NCI-H1417 treated with DMSO at 0.1 percent for 48 hours (cell line): ENCODE measurements at places on chromosomes 12 and 14.

DNA sequence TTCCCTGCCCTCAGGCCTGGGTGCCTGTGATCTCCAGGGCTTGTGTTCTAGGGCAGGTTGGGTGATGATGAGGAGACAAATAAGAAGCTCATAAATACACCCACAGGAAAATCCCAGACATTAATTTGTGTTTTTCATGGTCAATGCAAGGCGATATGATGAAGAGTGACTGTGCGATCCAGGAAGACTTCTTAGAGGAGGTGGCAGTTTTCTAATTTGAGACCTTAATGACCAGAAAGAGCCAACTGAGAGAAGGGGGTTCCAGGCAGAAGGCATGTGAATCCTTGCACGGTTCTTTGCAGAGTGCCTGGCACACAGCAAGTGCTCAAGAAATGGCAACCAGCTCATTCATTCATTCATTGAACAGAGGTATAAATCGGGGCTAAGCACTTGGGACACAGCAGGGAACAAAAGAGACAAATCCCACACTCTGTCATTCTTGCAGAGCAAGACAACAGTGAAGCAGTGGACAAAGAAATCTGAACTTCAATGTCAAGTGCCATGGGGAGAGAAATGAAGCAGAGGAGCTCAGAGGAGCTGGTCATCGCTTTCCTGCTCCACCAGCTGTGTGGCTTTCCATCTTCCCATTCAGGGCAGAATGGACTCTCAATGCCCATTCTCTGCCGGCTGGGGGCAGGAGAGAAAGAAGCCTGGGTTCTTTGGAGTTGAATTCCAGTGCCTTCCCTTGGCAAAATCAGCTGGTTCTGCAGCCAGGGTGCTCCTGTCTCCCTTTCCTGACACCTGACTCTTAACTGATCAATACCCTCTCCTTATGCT, 128.3 kb downstream of the AACS start:
- no peak for DNase-seq

DNA sequence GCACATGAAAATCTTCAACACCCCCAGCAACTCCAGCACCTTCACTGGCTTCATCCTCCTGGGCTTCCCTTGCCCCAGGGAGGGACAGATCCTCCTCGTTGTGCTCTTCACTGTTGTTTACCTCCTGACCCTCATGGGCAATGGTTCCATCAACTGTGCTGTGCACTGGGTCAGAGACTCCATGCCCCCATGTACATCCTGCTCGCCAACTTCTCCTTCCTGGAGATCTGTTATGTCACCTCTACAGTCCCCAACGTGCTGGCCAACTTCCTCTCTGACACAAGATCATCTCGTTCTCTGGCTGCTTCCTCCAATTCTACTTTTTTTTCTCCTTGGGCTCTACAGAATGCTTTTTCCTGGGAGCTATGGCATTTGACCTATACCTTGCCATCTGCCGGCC, 11.5 kb upstream of the OR11G2 start:
- DNase-seq = no peak

- no peak for DNase-seq
Observed at GRCh38 chr14:27077710-27078109, 479.9 kb upstream of the NOVA1 start.

DNA sequence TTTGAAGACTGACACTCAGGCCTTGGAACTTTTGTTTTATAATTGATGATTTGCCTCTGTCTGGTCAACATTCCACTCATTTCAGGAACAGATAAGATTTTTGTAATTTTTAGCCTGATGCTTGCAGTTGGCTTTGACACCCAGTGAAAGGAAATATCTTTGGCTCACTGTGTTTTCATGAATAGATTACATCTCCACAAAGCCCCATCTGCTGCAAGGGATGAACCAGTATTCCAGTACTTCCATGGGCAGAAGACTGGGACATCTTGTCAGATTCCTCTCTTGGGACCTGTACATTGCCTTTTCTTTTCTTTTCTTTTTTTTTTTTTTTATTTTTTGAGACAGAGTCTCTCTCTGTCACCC, 28.4 kb downstream of the GSG1 start:
- DNase-seq = no peak

GRCh38 chr12:86730233-86730632, 474.0 kb upstream of the MGAT4C start:
- no peak for DNase-seq

GRCh38 chr12:92570056-92570753, 132.6 kb upstream of the PLEKHG7 start:
- DNase-seq = peak; percentile 75

GRCh38 chr14:57375156-57375555, 15.2 kb upstream of the NAA30 start:
- DNase-seq = no peak

- DNase-seq = no peak
Observed at GRCh38 chr12:76123259-76124212, 39.1 kb upstream of the NAP1L1 start.

- DNase-seq = peak; percentile 49
Observed at GRCh38 chr14:96614481-96614881, 112.3 kb downstream of the PAPOLA start.

DNA sequence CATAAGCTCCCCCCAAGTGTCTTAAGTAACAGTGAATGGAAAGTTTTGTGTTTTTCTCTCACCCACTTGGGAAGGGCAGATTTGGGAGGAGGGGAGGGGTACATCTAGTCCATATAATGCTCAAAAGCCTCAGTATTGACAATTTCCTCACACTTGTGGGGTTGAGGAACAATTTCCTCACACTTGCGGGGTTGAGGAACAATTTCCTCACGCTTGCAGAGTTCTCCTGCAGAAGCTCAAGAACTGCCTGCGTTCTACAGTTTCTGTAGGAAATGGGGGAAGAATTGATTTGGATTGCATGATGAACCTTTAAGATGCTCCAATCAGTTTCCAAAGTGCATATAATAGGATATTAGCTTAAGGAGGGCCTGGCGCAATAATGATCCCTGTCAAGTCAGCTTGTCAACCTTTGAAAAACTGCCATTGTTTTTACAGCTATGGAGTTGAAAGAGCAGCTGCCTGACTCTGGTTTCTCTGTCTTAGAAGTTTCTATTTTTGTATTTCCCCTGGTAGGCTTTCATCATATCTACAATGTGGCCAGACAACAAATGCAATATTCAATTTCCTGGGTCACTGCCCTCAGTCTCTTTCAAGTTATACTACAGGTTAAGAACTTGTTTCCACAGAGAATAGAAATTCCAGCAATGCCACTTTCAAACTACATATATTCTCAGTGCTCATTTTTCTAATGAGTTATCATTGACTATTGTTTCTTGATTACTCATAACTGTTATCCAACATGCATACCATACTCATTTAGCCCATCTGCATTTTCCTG, 66.5 kb downstream of the PLEKHG7 start:
- no peak for DNase-seq

- no peak for DNase-seq
Observed at GRCh38 chr14:58884442-58884841, 246.7 kb downstream of the DACT1 start.

GRCh38 chr12:25256826-25257225, 6.1 kb upstream of the KRAS start:
- DNase-seq = no peak

DNA sequence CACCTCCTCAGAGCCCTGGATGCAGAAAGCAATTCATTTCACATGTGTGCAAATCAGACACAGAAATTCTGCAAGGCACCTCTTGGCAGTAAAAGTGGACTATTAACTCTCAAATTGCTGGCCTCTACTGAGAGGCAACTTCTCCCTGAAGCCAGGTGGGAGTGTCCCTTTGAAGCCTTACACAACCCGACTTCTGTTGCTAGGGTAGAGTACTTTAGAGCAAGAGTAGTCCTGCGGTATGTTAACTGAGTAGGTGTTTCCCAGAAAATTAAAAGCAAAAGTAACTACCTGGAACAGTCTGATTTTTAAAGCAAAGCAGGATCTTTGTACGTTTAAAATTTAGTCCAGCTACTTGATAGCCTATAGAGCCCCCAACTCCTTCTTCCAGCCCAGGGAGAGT, 483.4 kb downstream of the DIO2 start:
- no peak for DNase-seq

DNA sequence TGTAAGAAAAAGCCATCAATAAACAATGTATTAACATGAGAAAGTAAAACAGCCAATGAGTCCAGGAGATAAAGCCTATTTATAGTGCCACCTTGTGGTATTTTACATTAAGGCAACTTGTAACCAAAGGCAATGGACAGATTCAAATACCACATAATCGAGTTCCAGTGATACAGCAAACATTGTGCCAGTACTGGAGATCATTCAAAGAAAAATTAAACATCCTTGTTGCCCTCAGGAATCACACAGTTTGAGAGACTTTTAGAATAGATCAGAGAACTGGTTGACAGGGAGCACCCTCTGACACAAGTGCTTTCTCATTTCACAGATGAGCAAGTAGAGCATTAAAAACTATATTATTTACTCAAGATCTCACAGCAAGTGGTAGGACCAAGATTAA, 98.1 kb downstream of the DDHD1 start:
- peak; percentile 80 for DNase-seq

GRCh38 chr12:2864198-2864597, 7.4 kb upstream of the TEX52 start:
- no peak for DNase-seq

GRCh38 chr12:93347054-93347785, 30.5 kb upstream of the NUDT4 start:
- no peak for DNase-seq

GRCh38 chr12:131947482-131948027, 2.2 kb upstream of the EP400 start:
- no peak for DNase-seq

DNA sequence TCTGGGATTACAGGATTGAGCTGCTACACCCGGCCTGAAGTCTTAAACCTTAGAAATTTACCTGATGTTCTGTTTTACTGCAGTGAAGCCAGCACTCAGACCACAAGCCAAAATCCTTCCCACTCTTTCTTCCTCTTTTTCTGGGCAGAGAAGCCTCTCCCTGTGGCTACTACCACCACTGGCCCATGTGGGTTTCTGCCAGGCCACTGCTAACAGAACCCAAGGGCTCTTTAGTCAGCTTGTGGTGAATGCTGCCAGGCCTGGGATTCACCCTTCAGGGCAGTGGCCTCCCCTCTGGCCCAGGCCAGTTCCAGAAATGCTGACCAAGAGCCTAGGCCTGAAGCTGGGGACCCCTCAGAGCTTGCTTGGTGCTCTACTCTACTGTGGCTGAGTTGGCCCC, 35.3 kb downstream of the GAS2L3 start:
- DNase-seq = no peak

GRCh38 chr12:53948650-53949593, 5.8 kb upstream of the HOXC12 start:
- no peak for DNase-seq

DNA sequence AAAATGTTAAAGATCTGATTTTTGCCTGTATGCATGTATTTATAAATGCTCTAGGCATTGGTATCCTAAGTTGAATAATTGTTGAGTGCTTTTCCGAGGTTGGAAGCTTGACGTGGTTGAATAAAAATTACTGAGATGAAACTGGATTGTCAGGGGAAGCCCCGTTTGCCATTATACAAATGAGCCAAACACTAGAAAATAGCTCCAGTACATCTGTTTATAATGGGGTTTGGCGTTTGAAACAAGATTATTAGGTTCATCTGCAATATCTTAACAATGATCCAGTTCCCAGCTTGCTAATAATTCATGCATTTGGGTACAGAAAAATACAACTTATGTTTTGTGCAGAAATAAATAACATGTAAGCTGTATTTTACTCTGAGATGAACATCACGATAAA, 789.6 kb downstream of the GALC start:
- DNase-seq = no peak

- peak; percentile 4 for DNase-seq
Observed at GRCh38 chr12:115998119-115998633, 279.3 kb downstream of the MED13L start.

GRCh38 chr12:113245695-113246477, 24.6 kb downstream of the TPCN1 start:
- DNase-seq = peak; percentile 94

- peak; percentile 50 for DNase-seq
Observed at GRCh38 chr12:105562199-105562971, 231.9 kb downstream of the C12orf75 start.

DNA sequence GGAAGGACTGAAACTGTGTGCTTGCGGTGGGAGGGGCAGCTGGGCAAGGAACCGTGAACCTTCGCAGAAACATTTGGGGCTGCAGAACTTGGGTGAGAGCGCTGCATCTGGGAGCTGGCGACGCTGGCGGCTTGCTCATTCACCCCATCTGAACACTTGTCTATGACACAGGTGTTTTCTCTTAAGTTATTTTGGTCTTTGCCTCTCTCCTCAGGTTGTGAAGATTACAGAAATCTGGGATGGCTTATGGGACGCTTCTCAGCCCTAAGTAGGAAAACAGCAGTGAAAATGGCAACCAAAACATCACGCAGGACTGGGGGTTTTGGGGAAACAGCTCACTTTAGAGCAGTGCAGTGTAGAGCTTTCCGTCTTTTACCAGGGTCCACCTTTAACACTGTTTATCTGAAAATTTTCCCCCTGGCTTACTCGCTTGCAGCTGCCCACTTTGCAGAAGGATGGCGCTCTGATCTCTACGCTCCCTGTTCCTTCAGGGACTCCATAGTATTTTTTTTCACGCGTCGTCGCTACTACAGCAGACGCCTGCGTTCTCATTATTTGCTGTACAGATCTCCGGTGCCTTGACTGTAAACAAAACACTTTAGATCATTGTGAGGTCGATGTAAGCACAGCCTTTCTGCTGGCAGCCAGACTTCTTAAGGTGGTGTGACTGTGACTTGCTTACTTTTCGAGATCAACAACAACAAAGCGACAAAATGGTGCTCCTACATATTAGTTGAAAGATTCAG, 2.7 kb upstream of the CDKN1B start:
- no peak for DNase-seq

- DNase-seq = no peak
Observed at GRCh38 chr12:93678779-93679178, 1.6 kb downstream of the CRADD start.
